ENCODE measurements at places on chromosomes 2 and 18. TPM values are rescaled to one million over a fixed set of nuclear protein-coding genes. Genes with fewer than 3 reads are reported as not detected.
A peak's percentile ranks its signal among the peaks of the same experiment; 100 is the strongest.

DNA sequence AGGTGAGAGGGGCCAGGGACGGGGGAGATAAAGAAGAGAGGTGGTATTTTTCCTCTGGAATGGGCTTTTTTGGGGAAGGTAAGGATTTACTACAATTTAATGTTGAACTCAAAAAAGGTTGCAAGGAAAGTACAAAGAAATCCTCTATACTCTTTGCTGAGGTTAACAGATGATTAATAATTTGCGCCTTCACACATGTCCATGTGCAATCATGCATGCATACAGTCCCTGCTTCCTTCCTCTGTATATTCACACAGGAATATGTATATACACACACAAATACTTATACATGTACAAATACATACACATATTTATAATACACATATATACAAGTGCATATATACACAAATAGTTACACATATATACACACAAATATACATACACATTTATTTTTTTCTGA lies 193.4 kb downstream of the NBAS start:
- DNase-seq: no peak

GRCh38 chr2:121343191-121343590 lies 58.2 kb upstream of the TFCP2L1 start:
- DNase-seq: no peak

- DNase-seq: no peak
These were observed 93.1 kb downstream of the INPP5D start for GRCh38 chr2:233153146-233153798.

- DNase-seq: peak; percentile 76
These were observed 136.0 kb downstream of the INSIG2 start for GRCh38 chr2:118223992-118224894.

DNA sequence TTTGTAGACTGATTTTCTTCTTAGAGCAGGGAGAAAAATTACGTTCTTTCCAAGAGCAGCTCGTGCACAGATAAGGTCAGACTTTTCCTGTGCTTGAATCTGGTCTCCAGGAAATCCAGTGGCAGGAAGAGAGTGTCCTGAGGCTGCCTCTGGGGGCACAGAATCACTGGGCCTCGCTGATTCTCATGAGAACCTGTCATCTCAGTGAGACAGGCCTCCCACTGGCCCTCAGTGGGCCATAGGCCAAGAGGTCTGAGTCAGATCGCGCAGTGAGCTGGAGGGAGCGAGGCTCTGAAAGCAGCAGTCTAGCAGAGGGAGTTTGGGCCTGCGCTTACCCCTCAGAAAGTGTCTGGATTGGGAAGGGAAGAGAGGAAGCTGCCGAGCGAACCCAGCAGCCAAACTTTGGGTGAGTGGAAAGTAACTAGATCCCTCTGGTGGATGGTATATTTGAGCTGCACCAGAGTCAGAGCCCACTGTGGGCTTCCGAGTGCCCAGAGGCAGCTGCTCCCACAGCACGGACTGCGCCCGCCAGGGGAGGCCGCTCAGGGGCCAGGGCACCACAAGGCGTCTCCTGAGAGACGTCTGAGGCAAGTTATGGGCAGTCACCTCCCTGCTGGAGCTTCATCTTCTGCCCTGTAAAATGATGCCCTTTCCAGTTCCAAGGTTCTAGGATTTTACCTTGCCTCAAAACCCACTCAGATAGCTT lies 8.2 kb downstream of the GDF7 start:
- peak; percentile 28 for DNase-seq

GRCh38 chr2:149021761-149022160 lies 16.7 kb upstream of the LYPD6B start:
- no peak for DNase-seq

DNA sequence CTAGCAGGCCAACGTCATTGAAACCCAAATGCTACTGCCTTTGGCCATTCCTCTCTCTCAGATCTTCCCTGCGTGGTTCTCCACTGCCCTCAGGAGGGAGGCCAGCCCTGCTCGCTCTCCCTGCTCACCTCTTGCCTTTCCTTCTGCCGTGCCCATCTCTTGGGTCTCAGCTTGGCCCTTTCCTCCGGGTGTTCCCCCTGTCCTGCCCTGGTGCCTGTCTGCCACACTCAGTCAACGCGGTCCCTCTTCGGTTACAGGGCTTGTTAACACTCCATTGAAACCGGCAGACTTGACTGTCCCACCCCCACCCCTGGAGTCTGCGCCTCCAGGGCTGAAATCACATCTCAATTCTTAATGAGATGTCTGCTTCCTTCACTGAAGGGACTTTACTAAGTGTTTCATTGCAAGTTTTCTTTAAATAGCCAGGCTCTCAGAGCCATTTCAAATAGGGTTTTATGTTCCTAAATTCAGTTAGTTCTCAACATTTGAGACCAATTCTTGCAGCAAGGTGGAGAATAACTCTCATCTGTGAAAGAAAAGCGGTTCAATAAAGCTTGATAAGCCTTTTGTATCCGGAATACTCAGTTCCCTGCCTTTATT lies 237.6 kb downstream of the DYSF start:
- no peak for DNase-seq

SCN3A gene
- total RNA-seq: not detected

LINC00305 gene
- total RNA-seq: not detected

TBR1 gene
- total RNA-seq: 0.37 TPM

GRCh38 chr18:50924372-50924771 lies 43.5 kb upstream of the ELAC1 start:
- no peak for DNase-seq

CAPN10 gene
- 66.5 TPM for total RNA-seq

NAT8 gene
- not detected for total RNA-seq

UGT1A4 gene
- not detected for total RNA-seq

All from H7 (cell line).